ENCODE measurements at places on chromosomes 4 and X.

DNA sequence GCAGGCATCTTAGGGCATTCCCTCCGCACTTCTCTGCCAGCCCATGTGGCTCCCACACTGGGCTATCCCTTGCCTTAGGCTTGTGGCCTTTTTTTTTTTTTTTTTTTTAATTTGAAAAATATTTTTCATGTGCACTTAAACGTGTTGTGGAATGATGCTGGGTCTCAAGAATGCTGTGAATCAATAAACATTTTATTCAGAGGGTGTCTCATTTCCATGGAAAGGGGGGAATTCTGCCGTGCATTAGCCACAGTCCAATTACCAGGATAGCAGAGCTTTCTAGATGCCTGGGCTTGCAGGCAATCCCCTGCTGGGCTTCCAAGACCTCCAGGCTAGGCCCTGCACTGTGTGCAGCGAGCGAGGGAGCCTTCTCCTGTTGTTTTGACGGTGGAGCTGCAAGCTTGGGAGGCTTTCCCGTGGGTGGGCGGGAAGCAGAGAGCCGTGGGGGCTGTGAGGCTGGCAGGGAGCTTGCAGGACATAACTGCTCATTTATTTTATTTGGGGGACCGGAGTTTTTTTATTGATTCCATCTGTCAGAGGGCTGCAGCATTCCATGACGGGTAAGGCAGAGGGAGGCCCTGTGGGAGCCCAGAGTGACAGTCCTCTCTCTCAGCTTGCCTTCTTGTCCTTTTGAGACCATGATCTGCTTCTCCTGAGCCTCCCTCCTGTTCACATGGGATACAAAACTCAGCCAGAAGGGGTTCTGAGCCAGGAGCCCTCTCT, 2.6 kb upstream of the CPZ start:
- no peak for DNase-seq

- DNase-seq: no peak
Observed at GRCh38 chr4:119038116-119038841, 97.4 kb upstream of the MYOZ2 start.

- DNase-seq: no peak
Observed at GRCh38 chr4:101973361-101973760, 182.8 kb downstream of the BANK1 start.

GRCh38 chrX:17613979-17614588, 123.2 kb upstream of the SCML1 start:
- no peak for DNase-seq

- no peak for DNase-seq
Observed at GRCh38 chr4:52726826-52727580, 24.2 kb downstream of the ERVMER34-1 start.

GRCh38 chrX:132480581-132481203, 8.1 kb downstream of the MBNL3 start:
- DNase-seq: no peak

- no peak for DNase-seq
Observed at GRCh38 chr4:106909486-106910188, 126.5 kb downstream of the DKK2 start.

DNA sequence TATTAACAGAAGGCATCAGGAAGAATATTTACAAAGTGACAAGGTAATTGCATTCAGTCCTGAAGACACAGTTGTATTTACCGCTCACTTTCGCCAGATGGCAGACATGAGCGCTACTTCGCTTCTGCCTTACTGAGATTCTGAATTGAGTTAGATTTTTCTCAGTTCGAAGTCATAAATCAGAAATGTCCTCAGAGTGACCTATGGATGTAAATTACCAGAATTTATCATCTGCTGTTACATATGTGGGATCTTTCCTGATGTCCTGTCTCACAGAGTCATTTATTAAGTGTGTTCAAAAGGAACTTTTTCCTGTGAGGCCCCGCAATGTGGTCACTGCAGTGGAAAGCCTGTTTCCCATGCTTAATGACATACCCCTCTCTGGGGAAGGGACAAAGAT, 97.3 kb upstream of the DCLK2 start:
- no peak for DNase-seq

DNA sequence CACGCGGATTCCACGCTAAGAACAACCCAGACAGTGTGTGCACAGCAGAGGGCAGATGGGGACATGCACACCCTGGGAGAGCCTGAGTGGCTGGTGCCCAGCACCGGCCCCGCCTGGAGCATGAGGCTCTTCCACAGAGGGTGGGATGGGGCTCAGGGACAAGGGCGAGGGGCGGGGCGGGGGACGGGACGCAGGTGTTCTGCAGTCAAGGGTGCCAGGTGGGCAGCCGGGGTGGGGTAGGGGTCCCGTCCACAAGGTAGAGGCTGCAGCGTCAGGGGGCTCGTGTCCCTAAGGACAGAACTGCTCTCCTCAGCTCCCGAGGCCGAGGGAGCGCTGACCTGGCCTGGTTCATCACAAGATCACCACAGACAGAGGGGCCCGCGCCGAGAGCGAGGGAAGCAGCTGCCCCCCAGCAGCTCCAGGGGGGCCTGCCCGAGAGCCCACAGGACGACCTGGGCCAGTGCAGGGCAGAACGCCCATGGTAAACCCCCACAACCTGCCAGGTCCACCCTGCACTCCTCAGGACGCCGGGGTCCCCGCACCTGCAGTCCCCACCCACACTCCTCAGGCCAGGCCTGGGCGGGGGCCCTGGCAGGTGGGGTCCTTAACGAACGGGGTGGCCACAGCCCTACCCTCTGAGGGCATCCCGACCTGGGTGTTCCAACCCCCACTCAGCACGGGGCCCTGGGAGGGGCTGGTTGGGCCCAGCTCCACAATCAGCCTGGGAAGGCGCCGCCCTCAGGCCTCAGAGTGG, 26.7 kb downstream of the CTBP1 start:
- no peak for DNase-seq

- DNase-seq: no peak
Observed at GRCh38 chr4:171602638-171603355, 210.4 kb upstream of the GALNTL6 start.

DNA sequence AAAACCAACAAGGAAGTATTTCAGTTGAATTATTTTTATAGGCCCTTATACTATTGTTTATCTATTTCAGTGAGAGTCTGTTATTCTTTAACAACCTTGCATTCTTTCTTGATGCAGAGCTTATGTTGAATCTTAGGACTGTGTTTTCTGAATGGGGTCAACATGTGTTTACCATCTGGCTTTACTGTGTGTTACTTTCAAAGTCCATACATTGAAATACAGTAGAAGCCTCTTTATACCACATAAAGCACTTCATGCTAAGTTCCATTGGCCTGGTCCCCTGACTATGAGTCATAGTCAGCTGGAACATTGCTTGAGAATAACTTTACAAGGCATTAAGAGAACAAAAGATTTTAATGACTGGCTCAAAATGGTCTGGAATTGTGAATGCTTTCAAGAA, 152.6 kb downstream of the GASK1B start:
- no peak for DNase-seq

- no peak for DNase-seq
Observed at GRCh38 chrX:37644381-37645305, 40.9 kb upstream of the XK start.

GRCh38 chrX:137032341-137032694, 1.5 kb downstream of the GPR101 start:
- DNase-seq: no peak

GRCh38 chrX:49177338-49177833, 5.7 kb downstream of the PLP2 start:
- DNase-seq: no peak

DNA sequence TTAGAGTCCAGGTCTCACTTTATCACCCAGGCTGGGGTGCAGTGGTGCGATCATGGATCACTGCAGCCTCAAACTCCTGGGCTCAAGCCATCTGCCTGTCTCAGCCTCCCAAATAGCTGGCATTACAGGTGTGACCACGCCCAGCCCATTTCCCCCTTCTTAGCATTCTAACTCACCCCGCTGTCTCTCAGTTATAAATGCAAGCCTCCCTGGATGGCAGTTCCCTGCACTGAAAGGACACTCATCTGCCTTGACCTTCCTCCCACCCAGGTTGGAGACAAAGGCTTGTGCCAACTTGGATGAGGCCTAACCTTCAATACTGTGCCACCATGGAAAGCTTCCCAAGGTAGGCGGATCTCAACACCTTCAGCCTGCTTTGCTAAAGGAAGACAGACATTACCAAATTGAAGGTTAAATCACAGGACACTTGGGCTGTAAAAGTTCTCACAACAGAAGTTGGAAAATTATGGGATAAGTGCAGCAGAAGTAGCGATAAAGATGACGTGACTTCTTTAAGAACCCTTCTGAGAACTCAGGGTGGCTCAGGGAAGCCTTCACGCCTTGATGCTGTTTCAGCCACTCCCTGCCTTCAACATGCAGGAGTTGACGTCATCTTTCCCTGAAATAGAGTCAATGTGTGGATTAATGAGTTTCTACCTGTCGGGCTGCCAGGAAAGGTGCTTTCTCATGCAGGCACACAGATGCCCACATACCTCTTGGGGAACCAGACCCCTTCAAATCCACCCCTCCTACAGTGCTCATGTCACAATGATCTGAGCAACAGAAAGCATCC, 10.6 kb upstream of the GPM6B start:
- no peak for DNase-seq

- no peak for DNase-seq
Observed at GRCh38 chr4:140246216-140246615, 92.2 kb upstream of the MAML3 start.

DNA sequence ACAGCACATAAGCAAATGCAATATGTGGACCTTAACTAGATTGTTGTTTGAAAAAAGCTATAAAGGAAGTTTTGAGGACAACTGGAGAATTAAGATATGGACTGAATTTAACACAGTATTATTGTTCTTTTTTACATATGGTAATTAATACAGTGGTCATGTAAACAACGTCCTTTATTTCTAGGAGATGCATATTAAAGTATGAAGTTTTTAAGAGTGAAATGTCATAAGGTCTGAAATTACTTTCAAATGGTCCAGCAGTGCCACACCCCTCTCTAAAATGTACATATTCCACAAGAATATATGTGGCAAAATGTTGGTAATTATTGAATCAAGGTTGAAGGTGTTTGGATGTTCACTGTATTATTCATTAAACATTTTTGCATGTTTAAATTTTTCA, 40.9 kb downstream of the WDFY3 start:
- no peak for DNase-seq

DNA sequence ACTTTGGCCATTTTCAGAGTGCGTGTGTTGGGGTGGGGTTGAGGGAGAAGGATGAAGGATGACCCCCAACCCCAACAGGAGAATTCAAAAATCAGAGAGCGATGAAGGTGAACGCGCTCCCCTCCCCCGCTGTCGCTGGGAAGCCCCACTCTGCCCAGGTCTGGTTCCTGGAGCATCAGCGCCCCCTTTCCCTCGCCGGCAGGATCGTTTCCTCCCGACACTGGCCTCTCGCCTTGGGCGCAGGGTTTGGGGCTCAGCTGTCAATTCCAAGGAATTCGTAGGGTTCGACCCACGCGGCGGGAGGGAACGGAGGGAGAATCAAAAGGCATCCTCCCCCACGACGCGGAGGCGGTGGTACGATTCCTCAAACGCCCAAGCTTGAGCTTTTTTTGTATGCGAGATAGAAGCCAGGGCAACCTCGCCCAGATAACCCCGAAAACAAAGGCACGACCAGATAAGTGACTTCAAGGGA, 1.0 kb upstream of the PDGFRA start:
- DNase-seq: no peak

GRCh38 chrX:79138658-79139241, 5.7 kb upstream of the GPR174 start:
- DNase-seq: no peak

DNA sequence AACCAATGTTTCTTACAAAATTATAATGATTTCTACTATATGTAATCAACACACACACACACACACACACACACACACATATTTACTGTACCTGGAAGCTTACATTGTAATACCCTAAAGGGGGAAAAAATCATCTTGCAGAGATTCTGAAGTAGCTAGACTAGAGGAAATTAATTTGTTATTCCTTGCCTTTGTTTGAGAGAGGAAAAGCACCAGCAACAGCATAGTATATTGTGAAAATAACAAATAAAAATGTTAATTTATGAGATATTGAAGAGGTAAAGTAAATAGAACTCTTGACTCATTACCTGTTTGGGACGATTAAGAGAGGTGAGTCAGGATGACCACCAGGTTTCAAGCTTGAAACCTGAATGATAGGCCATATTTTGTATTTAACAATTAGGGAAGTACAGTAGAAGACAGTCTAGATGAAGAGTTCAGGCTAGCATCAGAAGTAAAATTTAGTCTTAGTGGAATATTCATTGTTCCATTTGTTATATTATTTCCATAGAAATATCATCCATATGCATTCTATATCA, 873.4 kb upstream of the PCDH10 start:
- DNase-seq: no peak

GRCh38 chrX:18065956-18066355, 154.7 kb downstream of the BEND2 start:
- no peak for DNase-seq

- DNase-seq: no peak
Observed at GRCh38 chr4:44760142-44760898, 34.0 kb upstream of the GNPDA2 start.

- no peak for DNase-seq
Observed at GRCh38 chr4:102008711-102009110, 218.2 kb downstream of the BANK1 start.

DNA sequence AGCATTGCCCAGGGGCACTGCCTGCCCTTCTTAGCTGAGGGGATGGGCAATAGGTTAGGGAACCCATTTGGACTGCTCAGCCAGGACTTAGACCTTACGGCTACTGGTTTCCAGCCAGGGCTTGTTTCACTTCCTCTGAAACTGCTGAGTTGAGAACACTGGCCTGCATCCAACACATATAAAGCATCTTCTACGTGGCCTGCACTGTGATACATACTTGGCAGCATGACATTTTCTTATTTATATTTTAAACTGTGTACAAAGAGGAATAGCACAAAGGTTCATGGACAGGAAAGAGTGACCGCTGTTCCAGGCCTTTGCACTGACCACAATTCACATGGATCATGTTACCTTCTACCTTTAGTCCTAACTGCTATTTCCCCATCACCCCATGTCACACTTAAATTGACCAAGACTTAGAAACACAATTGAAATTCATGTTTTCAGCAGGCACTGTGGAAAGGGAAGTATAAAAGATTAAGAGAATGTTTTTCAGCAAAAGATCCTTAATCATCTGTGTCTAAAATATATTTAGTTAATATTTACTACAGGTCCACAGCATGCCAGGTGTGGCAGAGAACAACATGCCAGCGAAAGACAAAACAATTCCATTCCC, 43.7 kb downstream of the NLGN4X start:
- no peak for DNase-seq

DNA sequence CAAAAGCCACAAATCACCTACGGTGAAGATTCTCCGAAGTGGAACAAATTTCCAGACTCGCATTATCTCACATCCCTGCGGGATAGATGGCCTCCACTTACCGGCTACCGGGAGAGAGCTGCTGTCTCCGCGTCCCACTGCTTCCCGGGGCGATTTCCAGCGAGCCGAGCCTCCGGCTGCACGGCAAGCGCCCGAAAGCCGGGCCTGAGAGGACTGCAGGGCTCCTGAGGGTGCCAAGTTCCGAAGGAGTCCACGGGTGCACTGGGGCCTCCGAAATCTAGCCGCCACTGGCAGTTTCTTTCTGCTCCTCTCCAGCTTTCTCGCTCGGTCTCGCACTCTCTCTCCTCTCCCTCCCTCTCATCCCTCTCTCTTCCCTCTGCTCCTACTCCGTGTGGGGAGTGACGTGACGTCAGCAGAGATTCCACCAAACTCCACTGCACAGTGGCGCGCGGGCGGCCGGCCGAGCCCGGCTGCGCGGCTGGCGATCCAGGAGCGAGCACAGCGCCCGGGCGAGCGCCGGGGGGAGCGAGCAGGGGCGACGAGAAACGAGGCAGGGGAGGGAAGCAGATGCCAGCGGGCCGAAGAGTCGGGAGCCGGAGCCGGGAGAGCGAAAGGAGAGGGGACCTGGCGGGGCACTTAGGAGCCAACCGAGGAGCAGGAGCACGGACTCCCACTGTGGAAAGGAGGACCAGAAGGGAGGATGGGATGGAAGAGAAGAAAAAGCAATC, 14.0 kb upstream of the PITX2 start:
- no peak for DNase-seq

Data from cortex of kidney (tissue), 1 donor.